ENCODE measurements at places on chromosomes 1 and 21.
A peak's percentile ranks its signal among the peaks of the same experiment; 100 is the strongest.

DNA sequence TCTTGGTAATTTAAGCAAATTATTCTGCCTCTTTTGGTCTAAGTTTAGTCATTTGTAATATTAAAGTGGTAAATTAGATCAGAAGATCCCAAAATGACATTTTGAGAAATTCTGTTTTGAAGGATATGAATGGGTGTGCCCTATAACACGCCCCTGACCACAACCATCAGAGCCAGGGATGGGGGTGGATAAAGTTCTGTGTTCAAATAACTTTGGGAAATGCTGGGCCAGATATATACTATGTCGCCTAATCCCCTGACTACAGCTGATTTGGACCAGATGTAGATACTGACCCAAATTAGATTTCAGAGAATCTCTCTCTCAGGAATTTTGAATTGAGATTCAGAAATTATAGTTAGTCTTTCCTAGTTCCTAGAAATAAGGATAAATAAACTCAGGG is 21.2 kb upstream of the EDEM3 start:
- no peak for DNase-seq

DNA sequence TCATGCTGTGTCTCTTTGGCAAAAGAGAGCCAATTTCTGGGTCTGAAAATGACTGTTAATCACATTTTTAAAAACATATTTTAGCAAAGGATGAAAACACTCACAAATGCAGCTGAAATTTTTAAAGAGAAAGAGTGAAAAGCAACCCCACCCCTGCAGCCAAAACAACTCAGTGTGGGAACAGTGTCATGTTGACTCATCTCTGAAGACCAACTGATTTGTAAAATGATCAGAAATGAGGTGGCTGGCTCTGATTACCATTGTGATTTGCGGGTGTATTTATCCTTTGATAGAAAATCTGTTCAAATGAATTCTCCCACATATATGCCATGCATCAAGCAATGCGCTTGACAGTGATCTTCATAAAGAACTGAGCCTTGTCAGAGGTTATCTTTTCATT is 287.0 kb upstream of the ESRRG start:
- DNase-seq: no peak

DNA sequence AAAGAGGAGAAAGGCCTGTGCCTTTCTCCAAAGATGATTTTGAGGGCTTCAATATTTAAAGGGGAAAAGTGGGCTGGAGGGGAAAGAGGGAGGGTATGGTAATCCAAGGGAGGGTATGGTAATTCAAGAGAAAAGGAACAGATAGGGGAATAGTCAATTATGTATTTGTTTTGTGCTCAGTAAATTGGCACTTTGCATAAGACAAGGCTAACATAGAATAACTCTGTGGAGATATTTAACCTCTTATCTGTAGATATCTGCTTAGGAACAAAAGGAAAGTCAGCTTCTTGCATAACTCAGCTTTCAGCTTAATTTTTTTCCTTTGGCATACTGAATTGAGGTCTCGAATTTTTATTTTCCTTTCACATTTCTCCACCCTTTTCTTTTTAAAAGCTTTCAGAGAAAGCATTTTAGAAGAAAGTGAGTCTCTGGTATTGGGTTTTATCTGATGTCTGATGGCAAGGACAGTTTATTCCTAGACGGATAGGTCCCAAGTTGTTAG is 119.9 kb upstream of the F3 start:
- no peak for DNase-seq

DNA sequence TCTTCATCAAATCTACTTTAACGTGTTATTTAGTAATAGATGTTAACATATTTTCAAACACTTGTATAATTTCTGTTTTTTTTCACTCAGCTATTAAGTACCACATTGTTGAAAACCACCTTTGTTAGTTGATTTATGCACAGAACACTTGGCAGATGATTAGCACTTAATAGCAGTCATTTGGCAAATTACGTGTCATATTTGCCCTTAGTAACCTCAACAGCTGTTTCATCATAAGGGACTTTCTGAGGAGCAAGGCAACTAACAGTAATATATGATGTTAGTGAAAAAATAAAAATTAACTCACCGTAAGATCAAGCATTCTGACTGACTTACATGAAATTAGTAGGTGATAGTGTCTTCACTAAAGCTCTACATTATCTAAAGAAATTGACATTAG is 186.4 kb downstream of the HMCN1 start:
- DNase-seq: no peak

DNA sequence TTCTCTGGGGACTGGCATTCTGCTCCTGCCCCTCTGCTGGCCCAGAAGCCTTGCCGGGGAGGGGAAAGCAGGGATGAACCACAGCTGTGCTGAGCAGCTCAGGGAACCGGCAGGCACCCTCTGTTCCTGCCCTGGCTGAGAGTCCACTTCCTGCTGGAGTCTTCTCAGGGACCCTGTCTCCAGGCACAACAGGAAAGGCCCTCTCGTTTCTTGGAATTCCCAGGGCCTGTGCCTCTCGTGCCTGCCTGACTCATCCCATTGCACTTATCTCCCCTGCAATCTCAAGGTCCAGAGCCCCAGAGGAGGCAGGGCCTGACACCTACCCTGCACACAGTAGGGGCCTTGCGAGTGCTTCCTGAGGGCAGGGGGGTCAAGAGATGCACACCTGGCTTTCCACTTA is 1.1 kb upstream of the EDN2 start:
- peak; percentile 80 for DNase-seq

GRCh38 chr1:225849925-225850324 is 32.3 kb downstream of the TMEM63A start:
- DNase-seq: no peak

DNA sequence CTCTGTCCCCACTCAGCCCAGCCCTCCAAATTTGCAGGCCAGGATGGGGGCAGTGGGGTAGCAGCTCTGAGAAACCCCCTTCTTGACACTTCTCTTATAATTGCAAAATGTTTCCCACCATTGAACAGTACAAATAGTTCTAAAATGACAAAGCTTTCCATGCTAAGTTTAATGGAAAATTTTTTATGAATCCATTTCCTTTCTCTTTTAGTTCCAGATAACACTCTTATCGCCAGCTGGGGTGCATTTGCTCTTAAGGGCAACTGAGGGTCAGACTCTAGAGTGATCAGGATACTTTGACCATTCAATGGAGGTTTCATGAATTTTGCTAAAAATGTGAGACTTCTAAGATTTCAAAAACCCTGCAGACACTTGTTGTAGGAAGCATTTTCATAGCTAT is 29.9 kb downstream of the PIK3C2B start:
- DNase-seq: no peak

DNA sequence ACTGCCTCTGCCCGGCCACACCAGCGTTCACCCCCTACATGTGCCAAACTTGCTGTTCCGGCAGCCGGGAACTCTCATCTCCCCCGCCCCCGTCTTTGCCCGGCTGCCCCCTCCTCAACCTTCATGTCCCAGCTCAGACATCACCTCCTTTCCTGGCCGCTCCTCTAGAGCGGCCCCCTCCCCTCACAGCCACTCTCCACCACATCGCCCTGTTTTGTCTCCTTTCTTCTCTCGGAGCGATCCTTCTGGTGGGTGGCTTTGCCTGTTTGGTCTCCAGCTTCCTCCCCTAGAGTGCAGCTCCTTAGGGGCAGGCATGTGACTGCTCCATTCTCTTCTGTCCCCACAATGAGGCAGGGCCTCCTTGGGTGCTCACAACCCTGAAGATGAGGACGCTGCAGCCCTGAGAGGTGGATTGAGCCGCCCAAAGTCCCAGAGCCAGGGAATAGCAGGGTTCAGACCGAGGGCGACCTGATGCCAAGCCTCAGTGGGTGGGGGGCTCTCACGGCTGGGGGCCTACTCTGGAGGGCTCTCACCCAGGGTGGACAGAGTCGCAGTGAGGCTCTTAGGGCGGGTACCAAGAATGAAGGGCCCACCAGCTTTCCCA is 44.9 kb upstream of the ECE1 start:
- DNase-seq: no peak

DNA sequence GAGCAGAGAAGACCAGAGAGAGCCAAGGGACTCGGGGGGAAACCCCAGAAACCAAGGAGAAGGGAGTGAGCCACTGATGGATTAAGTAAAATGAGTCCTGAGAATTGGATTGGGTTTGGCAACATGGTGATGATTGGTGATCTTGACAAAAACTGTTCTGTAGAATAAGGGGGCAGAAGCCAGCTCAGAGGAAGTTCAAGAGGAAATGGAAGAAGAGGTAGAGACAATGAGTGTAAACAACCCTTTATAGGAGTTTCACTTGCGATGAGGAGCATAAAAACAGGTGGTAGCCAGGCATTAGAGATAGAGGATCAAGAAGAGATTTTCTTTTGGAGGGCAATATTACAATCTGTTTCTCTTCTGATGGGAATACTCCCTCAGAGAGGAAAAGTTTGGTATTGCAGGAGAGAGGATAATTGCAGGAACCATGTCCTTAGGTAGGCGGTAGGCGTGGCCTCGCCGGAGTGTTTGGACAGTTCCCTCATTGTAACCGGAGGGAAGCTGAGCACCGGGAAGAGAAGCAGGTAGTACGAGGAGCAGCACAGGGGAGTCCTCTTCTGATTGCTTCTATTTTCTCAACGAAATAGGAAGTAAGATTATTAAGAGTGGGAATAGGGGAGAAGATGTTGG is 68.4 kb upstream of the TENT5C start:
- no peak for DNase-seq

- no peak for DNase-seq
Observed at GRCh38 chr1:213720032-213720431, 267.7 kb upstream of the PROX1 start.

- no peak for DNase-seq
Observed at GRCh38 chr1:231383159-231383860, 38.8 kb downstream of the EGLN1 start.

GRCh38 chr1:4656533-4657140 is 2.2 kb downstream of the AJAP1 start:
- no peak for DNase-seq

GRCh38 chr1:75785320-75785982 is 605 bp upstream of the RABGGTB start:
- no peak for DNase-seq

GRCh38 chr1:160058087-160058486 is 11.9 kb downstream of the KCNJ10 start:
- no peak for DNase-seq

- no peak for DNase-seq
Observed at GRCh38 chr1:101376121-101377083, 139.6 kb downstream of the S1PR1 start.

DNA sequence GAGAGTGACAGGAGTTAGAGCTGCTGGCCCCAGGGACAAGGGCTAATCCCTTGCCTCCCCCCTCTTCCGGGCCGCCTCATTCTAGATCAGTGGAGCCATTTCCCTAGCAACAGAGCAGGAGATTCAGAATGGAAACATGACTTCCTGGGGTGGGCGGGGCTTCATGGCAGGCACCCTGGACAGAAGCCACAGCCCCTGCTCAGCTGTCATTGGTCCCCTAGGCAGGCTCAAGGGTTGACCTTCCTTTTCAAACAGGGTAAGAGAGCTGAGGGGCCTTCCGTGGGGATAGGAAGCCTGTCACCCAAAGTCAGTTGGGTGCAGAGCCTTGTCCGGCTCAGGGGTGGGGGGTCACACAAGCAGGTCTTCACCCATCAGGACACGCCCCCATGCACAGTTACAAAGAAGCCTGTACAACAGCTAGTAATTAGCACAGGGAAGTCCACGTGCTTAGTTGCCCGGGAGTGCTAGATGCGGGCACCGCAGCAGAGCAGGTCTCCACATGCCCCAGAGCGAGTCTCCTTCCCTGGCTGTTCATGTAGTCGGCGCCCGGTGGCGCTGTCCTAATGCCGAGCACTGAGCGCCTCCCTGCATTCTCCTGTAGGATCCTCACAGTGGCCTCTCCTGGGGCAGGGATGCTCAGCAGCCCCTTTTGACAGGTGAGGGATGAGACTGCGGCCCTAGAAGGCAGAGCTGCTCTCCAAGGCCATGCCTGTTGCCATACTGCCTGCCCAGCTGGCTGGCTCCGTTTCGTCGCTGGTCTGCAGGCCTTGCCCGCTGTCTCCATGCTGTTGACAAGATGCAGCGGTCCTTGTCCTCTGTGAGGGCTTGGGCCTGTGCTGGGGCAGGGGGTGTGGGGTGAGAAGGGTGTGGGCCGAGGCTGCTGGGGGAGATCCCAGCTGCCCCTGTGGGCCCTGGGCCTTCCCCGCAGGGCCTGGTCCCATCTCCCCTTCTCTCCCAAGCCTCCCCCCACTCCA is 5.1 kb downstream of the TMEM201 start:
- DNase-seq: peak; percentile 64

GRCh38 chr1:39255222-39255621 is 50.7 kb downstream of the MACF1 start:
- peak; percentile 71 for DNase-seq

DNA sequence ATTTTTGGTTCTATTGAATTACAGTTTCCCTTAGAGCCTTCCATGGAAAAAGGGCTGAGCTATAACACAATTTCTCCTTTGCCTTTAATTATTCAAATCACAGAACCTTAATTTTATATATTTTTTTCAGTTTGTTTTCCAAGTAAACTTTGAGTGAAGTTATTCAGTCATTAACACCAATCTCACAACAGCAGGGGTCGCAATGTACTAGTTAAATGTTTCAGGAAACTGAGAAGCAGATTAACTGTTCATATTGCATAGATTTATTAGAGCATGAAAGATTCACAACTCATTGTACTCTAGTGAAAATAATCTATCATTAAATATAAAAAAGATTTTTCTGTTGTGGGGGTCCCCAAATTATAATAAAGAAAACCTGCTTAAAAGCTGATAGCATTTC is 64.1 kb downstream of the KIFAP3 start:
- peak; percentile 68 for DNase-seq

- no peak for DNase-seq
Observed at GRCh38 chr1:119962296-119962968, 66.1 kb upstream of the ADAM30 start.

GRCh38 chr21:41683815-41684214 is 83.0 kb downstream of the RIPK4 start:
- DNase-seq: no peak

DNA sequence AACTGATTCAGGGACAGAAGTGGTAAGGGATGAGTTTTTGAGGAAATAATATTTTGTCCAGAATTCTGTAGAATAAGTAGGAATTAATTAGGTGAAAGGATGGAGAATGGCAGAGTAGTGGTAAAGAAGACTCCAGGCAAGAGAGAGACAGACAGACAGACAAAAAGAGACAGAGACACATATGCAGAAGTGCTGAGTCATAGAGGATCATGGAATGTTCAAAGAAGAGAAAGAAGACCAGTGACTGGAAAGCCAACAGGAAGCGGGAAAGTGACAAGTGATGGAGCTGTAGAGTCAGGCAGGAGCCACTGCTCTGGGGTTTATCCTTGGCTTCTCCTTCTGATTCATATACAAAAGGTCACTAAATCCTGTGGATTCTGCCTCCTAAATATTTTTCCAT is 85.9 kb downstream of the UROD start:
- DNase-seq: no peak

DNA sequence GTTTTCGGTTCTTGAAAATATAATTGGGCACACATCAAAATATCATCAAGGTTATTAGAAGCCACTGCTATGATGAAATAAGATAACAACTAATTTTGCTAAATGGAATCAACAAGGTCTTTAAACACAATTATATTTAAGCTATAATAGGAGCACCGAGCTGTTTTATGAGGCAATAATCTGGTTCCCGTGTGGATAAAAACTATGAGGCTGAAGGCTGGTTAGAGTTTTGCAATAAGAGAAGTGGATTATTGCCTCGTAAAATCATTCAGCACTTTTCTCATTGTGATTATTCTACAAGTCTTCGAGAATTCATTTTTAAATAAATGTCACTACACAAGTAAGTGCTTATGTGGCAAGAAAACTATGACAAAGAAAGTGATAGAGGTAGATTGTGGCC is 975.7 kb upstream of the ADGRL2 start:
- DNase-seq: no peak

GRCh38 chr1:28899267-28899666 is 15.1 kb upstream of the EPB41 start:
- no peak for DNase-seq
